NCI-H345 (cell line): ENCODE measurements at places on chromosomes 7 and 10.

DNA sequence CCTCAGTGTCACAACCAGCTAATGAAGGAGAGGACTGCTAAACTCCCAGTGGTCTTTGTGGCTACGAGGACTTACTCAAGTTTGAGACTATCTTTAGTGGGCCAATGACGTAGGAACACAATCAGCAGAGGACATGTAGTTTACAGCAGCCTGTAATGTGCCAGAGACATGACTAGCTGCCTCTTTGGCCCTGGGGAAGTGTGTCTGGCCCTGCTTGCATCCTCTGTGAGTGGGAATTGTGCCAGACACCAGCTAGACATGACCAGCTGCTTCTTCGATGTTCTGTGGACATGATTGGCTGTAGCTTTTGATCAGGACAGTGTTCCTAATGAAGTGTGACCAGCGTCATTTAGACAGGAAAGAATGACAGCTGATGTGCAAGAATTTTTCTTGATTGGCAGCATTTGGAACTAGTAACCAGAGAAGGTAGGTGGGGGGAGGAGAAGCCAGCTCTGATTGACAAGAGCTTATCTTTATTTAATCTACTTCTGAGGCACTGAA, 141.7 kb downstream of the AUTS2 start:
- peak; percentile 29 for DNase-seq

DNA sequence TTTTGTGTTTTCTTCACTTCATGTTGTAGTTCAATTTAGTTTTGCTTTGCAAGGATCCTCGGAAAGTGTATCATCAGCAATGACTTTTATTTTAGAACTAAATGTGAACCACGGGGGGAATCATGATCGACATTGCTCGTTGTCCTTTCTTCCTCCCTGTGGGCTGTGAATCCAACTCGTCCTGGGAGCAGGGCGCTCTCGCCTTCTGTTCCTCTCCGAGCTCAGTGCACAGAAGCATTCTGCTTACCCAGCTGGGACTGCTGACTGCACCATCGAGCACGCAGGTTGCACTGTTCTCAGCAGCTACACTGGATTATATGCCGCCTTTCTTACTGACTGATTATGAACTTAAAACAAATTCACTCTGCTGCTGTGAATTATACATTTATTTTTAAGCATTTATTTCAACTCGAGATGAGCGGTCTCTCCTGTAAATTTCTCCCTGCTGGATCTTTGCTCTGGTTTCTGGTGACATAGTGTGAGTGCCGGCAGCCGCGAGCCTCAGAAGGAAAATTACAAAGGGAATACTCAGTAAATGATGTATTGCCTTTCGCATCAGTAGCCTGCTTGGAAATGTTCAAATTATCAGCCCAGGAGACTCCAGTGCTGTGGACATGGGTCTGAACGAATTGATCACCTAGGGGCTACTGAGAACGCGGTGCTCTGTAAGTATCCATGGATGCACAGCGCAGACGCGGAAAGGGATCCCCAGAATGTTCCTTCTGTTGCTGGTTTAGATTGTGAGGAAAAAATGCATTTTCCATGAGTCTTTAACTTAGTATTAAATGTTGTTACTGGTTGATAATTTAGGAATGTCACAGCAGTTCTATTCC, 92.6 kb downstream of the PTPRE start:
- no peak for DNase-seq

GRCh38 chr10:69894156-69894555, 92.5 kb downstream of the COL13A1 start:
- no peak for DNase-seq

GRCh38 chr7:98569691-98570337, 47.3 kb upstream of the NPTX2 start:
- no peak for DNase-seq

DNA sequence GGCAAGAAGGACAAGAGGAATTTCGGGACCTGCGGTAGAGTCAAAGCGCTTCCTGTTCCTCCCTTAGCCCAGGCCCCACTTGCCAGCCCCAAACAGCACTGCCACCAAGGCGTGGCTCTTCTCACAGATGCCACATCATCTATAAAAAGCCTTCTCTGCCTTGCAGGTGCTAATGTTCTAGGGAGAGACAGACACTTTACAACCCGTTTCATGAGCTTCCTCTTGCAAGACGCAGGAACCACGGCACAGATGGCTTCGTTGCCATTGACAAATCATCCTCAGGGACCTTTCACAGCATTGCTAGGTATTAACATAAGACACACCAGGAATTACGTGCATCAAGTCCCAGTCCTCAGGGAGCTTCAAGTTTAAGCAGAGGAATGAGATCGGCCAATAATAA, 180.9 kb downstream of the JCAD start:
- no peak for DNase-seq

DNA sequence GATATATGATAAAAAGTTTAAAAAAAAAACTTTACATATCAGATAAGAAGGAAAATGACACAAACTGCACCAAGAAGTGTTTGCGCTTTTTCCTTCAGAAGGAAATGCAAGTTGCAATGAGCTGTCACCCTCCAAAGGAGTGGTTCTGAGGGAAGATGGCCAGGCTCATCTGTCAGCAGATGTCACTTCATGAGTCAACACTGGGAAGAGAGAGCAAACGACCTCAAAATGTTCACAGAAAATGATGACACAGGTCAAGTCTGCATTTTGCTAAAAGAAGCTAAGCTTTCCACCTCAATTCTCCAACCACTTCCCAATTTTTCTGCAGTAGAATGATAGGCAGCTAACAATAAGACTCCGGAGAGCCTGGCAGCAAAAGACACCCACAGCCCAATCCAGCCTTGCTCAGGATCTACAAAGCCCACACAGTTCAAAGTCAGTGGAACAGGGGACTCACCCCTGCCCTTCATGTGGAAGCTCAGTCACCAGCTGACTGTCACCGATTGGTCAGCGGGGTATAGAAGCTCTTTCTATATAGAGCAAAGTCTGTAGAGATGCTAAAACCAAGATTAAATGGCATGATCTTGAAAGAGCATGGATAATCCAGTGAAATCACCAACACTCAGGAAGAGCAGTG, 155.1 kb upstream of the NEBL start:
- no peak for DNase-seq

DNA sequence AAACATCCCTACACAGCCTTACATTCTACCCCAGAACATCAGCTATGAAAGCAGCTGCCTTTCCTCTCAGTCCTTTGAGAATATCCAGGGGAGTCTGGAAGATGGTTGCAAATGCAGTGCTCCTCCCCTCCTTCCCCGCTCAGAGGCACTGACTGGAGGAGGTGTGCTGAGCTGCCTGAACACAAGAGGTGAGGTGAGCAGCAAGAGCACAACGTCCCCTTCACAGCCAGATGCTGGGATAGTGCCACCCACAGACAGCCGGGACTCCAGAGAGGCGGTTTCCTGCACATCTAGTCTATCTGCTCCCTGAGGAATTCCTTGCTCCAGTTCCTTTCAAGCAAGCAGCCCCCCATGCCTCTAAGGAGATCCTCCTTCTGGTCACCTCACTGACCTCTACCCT, 74.2 kb downstream of the EZH2 start:
- DNase-seq, result no peak

DNA sequence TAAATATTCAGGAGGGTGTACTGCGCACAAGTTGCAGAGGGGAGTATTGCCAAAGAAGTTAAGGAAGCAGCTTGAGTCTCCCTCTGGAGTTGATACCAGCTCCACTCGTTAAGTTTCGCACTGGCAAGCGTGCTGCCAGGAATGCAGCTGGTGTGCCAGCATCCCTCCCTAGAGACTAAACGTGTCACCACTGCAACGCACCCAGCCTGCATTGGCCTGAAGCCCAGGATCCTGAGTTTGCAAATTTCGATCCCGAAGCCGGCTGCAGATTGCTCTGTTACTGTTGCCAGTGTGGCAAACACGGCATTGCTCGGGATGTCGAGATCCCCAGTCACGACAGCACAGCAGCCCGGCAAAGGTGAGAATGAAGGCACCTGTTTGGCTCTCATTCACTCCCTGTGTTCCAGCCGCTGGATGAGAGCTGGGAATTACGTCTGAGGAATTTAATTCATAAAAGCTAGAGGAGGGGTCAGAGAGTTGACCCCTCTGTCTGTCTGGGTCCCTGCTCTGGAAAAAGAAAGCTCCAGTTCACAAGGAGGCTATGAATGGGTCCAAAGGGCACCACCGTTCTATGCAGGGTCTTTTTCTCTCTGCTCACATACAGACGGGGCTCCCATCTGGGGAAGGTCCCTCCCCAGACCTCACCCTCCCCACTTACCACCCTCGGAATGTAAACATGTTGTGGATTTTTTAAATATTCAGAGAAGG, 61.0 kb downstream of the NRP1 start:
- peak; percentile 80 for DNase-seq

DNA sequence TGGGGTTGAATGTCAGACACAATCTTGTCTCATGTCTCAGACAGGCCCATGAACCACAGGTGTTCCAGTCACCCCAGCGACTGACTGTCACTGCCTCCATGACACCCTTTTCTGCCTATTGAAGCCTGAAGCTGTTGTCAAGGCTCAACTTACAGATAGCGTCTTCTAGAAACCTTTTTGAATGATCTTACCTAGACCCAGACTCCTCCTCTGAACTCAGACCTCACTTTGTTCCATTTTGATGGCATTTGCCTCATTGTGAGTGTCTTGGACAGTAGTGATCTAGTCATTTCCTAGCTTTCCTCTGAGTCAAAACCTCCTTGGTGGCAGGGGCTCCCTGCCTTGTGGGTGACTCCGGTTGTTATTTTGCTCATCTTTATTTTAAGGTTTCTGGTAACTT, 98.3 kb upstream of the AGK start:
- DNase-seq, result no peak

DNA sequence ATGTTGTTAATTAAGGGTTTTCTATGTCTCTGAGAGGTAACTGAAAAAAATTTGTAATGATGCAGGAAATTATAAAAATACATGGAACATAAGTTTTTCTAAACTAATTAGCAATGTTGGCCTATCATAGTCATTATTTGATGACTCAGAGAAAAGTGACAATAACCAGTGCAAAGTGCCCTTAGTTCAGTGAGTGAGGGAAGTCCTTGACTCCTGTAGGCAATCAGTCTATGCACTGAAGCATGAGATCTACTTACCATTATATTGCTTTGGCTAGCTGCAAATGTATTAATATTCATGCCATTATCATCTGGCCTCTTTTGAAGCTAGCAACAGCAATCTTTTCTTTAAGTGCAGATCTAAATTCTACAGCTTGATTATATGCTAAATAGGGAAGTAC, 40.6 kb downstream of the CCDC172 start:
- DNase-seq, result peak; percentile 1

DNA sequence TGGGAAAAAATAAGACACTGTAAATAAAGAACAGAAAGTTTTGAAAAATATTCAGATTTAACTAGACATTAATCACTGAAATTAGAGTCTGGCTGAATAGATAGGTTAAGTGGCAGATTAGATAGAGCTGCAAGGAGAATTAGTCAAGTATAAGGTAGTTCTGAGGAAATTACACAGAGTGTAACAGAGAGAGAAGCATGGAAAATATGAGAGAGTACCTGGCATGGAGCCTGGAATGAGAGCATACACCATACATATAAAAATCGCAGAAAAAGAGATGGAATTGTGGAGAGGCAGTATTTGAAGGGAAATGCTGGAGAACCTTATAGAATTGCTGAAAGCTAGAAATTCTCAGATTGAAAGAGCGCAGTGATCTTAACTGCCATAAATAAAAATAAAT, 46.9 kb downstream of the ZNRF2 start:
- DNase-seq, result no peak

GRCh38 chr10:31318854-31319601, at the start of gene ZEB1:
TSS of gene ZEB1 (plus strand) at chr10:31319216. CDS start at chr10:31319235, 19 bp downstream.
- DNase-seq, result peak; percentile 93

DNA sequence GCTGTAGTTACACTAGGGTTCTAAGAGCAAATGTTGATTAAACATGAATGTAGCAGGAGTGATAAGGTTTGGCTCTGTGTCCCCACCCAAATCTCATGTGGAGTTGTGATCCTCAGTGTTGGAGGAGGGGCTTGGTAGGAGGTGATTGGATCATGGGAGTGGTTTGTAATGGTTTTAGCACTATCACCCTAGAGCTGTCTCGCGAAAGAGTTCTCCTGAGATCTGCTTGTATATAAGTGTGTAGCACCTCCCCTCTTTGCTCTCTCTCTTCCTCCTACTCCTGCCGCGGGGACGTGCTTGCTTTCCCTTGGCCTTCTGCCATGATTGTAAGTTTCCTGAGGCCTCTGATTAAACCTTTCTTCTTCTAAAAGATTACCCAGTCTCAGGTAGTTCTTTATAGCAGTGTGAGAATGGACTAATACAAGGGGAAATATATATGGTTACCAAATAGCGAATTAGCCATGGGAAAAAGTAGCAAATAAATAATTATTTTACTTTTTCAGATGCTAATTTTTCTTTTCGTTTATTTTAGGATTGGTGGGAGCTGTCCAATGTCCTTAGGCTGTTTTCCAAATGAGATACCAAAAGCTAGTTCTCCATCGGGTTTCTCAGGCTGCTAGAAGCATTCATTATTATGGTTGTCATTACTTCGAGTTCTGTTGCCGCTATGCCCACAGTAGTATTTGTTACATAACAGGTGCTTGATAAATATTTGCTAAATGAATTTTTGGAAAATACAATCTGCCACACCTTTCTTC, 58.7 kb downstream of the PTEN start:
- no peak for DNase-seq
